ENCODE measurements at places on chromosomes 12 and 14. TPM values are rescaled to one million over a fixed set of nuclear protein-coding genes. Genes with fewer than 3 reads are reported as not detected.

The ALDH1L2 gene
- polyA plus RNA-seq, result 6.6 TPM

- no peak for DNase-seq
Observed at GRCh38 chr14:95480887-95481226, 35.6 kb downstream of the SYNE3 start.

The NXPH4 gene
- 2.7 TPM for polyA plus RNA-seq

DNA sequence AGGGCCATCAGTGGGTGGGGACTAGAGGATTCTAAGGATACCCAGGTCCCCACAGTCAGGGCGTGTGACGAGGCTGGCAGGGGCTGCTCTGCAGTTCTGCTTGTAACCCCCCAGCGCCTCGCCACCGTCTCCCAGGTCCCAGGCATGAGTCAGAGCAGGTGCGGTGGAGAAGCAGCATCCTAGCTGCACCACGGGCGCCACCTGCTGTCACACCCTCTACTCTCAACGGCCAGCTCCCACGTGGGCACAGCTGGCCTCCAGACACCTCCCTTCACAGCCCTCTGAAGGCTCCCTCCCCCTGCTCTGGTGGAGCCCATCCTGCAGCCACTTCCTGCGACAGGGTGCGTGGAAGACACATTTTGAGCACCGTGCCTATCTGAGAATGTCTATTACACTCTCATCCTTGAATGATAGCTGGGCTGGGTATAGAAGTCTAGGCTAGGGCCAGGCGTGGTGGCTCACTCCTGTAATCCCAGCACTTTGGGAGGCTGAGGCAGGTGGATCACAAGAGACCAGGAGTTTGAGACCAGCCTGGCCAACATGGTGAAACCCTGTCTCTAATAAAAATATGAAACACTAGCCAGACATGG, 6.9 kb upstream of the NUDT14 start:
- no peak for DNase-seq

The NKX2-1 gene
- polyA plus RNA-seq, result not detected

- DNase-seq, result no peak
Observed at GRCh38 chr14:64235652-64236640, 58.2 kb downstream of the ESR2 start.

GRCh38 chr14:34179727-34180126, 228.9 kb upstream of the EGLN3 start:
- no peak for DNase-seq

- peak; percentile 93 for DNase-seq
Observed at GRCh38 chr14:63203618-63204406, 431 bp upstream of the RHOJ start.

The IRF9 gene
- 32.6 TPM for polyA plus RNA-seq

Measured in hindlimb muscle (tissue), 1 donor.